ENCODE measurements at places on chromosomes 1 and 21. TPM values are rescaled to one million over a fixed set of nuclear protein-coding genes. Genes with fewer than 3 reads are reported as not detected.

GRCh38 chr1:223700942-223701637 lies 11.2 kb upstream of the CAPN2 start:
- H3K4me3 ChIP-seq: no peak overlapping the region
- peaks cover 44% of the 10 kb centered on the region for H3K4me1 ChIP-seq
- H3K36me3 ChIP-seq: no peaks in the 10 kb centered on the region

DNA sequence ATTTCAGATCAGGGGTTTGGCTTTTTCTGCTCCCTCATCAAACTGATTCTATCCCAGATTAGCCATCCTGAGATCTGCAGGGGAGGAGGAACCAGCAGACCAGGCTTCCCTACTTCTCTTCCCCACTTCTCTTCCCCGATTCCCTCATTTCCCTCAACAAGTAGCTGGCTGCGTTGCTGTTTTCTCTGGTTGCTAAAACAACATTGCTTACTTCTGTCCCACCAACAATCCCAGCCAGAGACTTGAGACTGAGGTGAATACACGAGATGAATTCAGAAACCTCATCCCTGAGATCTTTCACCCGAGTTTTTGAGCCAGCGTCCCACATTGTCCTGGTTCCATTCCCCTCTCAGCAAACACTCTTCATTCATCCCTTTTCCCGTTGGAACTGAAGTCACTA lies 22.4 kb downstream of the DYRK3 start:
- no peak for DNase-seq
- no peak overlapping the region for H3K4me3 ChIP-seq
- H3K36me3 ChIP-seq: no peaks in the 10 kb centered on the region
- H3K27me3 ChIP-seq: peaks cover 6% of the 10 kb centered on the region
- peaks cover 23% of the 10 kb centered on the region for H3K4me1 ChIP-seq

GRCh38 chr1:162326559-162326958 lies 50.1 kb downstream of the SPATA46 start:
- DNase-seq: no peak
- no peak overlapping the region for H3K27ac ChIP-seq
- H3K27me3 ChIP-seq: no peaks in the 10 kb centered on the region
- H3K4me1 ChIP-seq: no peaks in the 10 kb centered on the region
- no peaks in the 10 kb centered on the region for H3K36me3 ChIP-seq

DNA sequence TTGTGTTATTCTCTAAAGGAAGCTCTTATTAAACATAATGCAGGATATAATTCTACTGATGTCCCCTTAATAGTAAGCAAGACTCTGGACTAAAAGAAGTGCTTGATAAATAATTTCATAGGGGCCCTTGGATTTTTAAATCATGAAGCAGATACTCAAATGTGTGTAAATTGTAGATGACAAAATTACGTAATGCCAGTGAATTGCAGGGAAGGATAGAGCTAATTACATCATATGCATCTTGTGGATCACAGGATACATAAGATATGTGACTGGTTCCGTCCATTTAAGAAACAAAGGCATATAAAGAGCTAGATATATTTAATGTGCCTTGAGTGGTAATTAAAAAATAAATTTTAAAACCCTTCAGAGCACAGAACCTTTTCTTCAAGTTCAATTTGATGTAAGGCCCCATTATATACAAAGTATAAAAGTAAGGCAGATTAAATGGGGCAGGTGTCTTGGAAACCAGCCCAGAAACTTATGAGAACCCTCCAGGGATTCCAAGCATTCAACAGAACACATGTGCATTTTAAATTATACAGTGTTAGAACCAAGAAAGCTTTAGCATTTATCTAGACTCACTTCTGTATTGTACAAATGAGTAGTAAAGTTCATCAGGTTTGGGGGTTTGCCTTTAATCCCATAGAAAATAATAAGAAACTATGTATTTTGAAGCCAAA lies 190.4 kb downstream of the NCAM2 start:
- H3K27ac ChIP-seq: no peak overlapping the region
- H3K4me1 ChIP-seq: no peaks in the 10 kb centered on the region
- no peaks in the 10 kb centered on the region for H3K27me3 ChIP-seq
- no peaks in the 10 kb centered on the region for H3K36me3 ChIP-seq

DNA sequence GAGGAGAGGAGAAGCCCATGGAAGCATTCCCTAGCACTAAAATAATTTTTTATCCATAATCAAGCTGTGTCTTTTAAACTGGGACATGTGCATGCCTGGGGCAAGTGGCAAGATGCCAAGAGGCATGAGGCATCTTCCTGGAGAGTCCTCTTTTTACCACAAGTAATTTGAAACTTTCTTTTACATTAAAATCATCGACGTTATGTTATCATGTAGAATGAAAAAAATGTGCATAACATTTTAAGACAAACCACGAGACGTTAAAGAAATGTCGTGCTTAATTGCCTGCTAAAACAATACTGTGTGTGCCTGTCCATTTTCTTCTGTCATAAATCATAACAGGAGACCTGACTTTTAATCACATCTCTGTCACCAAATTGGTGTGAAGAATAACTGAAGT lies 1.5 kb downstream of the STYXL2 start:
- H3K27me3 ChIP-seq: no peaks in the 10 kb centered on the region
- H3K27ac ChIP-seq: no peak overlapping the region
- no peaks in the 10 kb centered on the region for H3K36me3 ChIP-seq
- H3K4me1 ChIP-seq: peaks cover 8% of the 10 kb centered on the region
- no peak for DNase-seq
- H3K4me3 ChIP-seq: no peak overlapping the region

GRCh38 chr1:231334952-231335351 lies 2.7 kb downstream of the EXOC8 start:
- H3K27ac ChIP-seq: no peak overlapping the region
- no peaks in the 10 kb centered on the region for H3K36me3 ChIP-seq
- no peaks in the 10 kb centered on the region for H3K27me3 ChIP-seq
- peak overlapping the region; percentile 58 for H3K4me3 ChIP-seq

DNA sequence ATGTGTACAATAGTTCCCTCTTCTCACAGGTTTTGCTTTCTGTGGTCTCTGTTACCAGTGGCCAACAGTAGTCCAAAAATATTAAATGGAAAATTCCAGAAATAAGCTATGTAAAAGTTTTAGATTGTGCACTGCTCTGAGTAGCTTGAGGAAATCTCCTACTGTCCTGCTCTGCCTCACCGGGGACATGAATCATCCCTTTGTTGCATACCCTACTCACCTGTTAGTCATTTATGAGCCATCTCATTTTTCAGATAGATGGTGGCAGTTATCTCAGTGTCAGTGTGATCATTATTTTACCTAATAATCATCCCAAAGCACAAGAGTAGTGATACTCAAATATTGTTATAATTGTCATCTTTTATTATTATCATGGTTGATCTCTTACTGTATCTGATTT lies 688.1 kb downstream of the PLA2G4A start:
- no peaks in the 10 kb centered on the region for H3K36me3 ChIP-seq
- H3K4me1 ChIP-seq: no peaks in the 10 kb centered on the region
- H3K4me3 ChIP-seq: no peak overlapping the region
- no peak for DNase-seq
- no peaks in the 10 kb centered on the region for H3K27me3 ChIP-seq
- no peak overlapping the region for H3K27ac ChIP-seq

DNA sequence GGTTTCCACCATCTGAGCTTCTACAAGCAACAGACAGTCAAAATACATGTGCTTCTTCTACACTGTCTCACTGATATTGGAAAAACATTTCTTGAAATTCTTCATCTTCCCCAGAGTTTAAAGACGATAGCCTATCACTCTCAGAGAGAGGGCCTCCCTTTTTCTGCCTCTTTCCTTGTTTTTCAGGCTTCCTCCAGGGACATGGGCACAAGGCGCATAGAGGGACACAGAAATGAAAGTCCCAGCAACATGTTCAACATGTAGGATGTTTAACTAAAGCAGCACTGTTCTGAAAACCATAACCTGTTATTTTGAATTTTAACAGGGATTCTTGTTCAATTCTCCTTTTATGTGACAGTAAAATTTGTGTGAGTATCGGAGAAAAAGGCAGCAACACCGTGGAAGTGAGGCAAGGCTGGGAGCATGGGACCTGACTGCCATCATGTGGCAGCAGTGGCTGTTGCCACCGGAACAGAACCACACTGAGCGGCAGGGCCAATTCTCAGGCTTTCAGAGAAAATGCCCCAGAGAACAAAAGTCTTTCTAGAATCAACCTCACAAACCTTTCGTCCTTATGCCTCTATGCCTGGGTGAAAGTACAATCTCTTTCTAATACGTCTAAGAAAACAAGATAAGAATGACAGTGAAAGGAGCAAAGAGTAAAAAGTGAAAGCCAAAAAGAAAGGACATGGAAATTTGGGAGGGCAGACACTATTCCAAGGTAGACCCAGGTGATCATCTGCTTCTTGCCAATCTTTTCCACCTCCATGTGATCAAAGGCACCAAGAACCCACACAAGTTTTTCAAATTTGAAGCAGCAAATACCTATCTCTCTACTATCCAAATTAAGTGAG lies 54.5 kb downstream of the PCNX2 start:
- peak; percentile 91 for DNase-seq
- H3K36me3 ChIP-seq: no peaks in the 10 kb centered on the region
- H3K27ac ChIP-seq: no peak overlapping the region
- no peaks in the 10 kb centered on the region for H3K4me1 ChIP-seq

DNA sequence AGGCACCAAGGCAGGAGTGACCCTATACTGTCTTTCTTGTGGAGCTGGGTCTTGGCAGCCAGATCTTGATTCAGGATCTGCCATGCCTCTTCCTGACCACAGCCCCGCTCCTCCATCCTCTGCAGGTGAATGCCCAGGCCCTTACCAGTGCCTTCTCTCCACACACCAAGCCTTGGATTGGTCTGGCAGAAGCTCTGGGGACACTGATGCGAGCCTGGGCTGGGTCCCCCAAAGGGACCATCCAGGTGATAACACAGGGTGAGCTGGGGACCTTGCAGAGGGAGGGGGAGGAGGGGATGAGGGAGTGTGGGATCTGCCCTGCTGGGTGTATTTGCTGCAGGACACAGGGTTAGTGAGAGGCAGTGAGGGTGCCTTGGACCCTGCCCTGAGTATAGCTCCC lies 28.4 kb downstream of the HMGCS2 start:
- peaks cover 28% of the 10 kb centered on the region for H3K4me1 ChIP-seq
- H3K36me3 ChIP-seq: peaks cover 30% of the 10 kb centered on the region
- H3K4me3 ChIP-seq: no peak overlapping the region
- H3K27ac ChIP-seq: no peak overlapping the region

- H3K36me3 ChIP-seq: no peaks in the 10 kb centered on the region
- DNase-seq: no peak
- no peak overlapping the region for H3K27ac ChIP-seq
- peaks cover 10% of the 10 kb centered on the region for H3K4me1 ChIP-seq
- no peaks in the 10 kb centered on the region for H3K27me3 ChIP-seq
Observed at GRCh38 chr1:53296117-53296749, 31.6 kb downstream of the LRP8 start.

DNA sequence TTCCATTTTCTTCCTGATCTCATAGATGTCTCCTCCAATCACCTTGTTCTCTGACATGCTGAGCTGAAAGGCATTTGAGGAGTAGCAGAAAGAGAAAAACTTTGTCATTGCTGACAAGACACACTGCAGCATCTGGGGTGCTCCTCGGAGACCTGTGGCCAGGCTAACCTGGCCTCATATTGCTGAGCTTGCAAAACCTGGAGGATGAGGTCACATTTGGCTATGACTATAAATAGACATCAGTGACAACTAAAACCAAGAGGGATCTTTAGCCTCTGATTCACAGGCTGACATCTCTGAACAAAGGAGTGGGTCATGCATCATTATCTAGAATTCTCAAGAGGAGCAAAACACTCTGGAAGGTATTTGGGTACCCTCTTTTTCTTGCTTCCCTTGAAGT lies 83.7 kb downstream of the PROX1 start:
- no peak overlapping the region for H3K27ac ChIP-seq
- no peak for DNase-seq
- H3K27me3 ChIP-seq: no peaks in the 10 kb centered on the region
- H3K36me3 ChIP-seq: no peaks in the 10 kb centered on the region
- no peak overlapping the region for H3K4me3 ChIP-seq
- H3K4me1 ChIP-seq: no peaks in the 10 kb centered on the region

Gene ASTN1
- 2.2 TPM for total RNA-seq
